ENCODE measurements at places on chromosomes 4 and X.

DNA sequence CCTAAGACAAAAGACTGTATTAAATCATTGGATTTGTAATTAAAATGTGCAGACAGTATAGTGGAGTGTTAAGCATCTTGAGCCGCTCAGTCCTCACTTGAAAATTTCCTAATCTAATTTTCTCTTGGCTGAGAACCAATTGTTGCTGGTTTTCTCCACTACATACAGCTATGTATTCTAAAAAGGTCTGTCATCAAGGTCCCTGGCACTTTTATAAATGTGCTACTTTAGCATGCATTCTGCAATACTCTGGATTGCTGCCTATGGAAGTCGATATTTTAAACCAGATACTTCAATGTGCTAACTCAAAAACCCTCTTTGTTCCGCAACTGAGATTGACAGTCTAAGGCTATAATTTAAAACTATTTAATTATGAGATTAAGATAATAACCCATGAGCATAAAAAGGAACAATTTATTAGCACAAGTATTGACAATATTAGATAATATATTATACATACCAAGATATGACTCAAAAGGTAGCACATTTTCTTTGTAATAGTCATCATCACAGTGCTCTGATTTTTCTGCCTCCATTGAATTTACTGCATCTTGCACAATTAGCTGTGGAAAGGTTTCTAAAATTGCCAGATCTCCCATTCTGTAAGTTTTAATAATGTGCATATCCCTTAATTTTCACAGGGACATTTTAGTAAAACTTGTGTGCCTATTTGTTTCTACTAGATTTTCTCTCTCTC is 815.1 kb downstream of the ADGRL3 start:
- no peak for DNase-seq

- DNase-seq, result no peak
These were observed 128.3 kb downstream of the MAGEE1 start for GRCh38 chrX:76555816-76556215.

DNA sequence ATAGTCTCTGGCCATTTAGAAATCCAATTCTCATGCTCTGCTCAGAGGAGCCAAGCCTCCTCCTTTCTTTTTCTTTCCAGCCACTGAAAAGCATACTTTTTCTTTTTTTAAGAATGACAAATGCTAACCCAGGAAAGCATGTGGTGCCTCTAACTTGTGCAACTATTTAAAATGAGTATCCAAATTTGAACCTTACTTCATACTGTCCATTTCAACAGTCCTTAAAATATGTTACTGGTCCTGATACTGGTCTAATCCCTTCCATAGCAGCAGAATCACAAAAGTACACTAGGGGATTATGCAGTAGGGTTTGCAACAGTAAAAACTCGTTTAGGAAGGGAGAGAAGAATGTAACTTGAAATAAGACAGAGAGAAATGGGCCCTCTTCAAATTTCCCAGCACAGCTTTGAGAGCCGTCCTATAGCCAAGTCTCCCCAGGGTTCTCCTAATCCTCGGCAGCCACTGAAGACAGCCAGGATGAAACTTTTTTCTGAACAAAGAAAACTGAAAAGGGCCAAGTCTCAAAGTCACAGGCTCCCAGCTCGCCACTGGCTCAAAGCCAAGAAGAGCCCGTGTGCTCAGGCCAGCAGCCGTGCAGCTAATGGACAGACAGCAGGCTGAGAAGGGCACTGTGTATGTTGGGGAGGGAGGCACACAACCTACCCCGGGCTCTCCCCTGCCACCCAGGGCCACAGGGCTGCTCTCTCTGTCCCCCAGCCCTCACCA is 39.5 kb downstream of the GPC4 start:
- DNase-seq, result no peak

DNA sequence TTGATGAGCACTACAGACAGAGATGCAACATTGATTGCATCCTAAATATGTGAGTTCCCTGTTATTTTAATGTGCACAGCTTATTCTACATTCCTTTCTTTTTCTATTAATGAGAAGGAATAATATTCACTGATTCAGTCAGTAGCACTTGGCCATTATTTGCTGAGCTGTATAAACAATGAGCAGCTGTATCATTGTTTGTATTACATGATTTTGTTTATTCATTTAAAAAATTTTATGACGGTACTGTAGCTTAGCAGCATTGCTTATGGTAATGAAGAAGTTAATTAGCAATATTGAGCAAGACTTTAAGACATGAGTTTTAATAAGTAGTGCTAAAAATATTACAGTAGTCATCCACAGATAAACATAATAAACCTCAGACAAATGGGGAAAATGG is 582.0 kb downstream of the ADGRL3 start:
- no peak for DNase-seq

- no peak for DNase-seq
These were observed 57.7 kb upstream of the SLC7A11 start for GRCh38 chr4:138299881-138300280.

- no peak for DNase-seq
These were observed 154.1 kb downstream of the BANK1 start for GRCh38 chr4:101944649-101945048.

- no peak for DNase-seq
These were observed 50.9 kb downstream of the CORIN start for GRCh38 chr4:47786958-47787370.

- no peak for DNase-seq
These were observed 13.6 kb downstream of the ZNF275 start for GRCh38 chrX:153347530-153347929.

DNA sequence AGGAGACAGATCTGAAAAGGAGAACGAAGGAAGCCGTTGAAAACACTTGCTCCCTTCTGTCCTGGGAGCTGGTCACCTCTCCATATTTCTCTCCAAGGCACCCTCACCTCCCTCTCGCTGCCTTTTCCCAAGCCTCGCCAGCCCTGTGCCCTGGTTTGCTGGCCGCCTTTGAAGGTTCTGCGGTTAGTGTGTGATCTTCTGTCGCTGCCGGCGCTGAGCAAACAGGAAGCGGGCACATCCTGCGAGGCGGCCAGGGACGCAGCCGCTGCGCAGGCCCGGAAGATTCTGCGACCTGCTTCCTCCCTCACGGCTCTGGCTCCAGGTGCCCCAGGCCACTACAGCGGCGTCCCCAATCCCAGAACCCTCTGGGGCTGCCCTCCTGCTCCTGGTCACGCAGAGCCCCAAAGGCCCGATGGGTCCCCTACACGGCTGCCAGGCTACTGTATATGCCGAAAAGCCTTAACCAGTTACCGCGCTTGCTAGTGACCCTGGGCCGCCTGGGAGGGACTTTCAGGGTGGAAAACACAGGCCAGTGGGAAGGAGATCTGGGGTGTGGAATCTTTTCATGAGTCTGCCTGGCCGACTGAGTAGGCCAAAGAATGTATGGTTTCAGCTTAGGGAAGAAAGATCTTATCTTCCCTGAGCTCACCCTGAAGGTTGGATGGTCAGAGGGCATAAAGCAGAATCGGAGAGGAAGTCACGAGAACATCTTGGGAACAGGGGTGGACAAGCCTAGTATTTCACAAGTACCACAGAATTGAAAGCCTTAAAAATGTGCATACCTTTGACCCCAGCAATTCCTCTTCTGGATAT is 2.3 kb upstream of the SASH3 start:
- no peak for DNase-seq
